Foreskin keratinocyte (primary cell): ENCODE measurements at places on chromosomes 6 and 20. TPM values are rescaled to one million over a fixed set of nuclear protein-coding genes. Genes with fewer than 3 reads are reported as not detected.

The NKX2-4 gene
- not detected in 2 replicates for total RNA-seq

The TMEM181 gene
- 29.5 and 32.8 TPM in 2 replicates for total RNA-seq

The CASS4 gene
- total RNA-seq, result not detected in 2 replicates

The CST2 gene
- not detected in 2 replicates for total RNA-seq

The TBC1D32 gene
- total RNA-seq, result 5.6 and 5.7 TPM in 2 replicates

The NR2E1 gene
- total RNA-seq, result not detected in 2 replicates

The EGFL8 gene
- total RNA-seq, result 3.6 and 3.8 TPM in 2 replicates
